Non-pigmented ciliary epithelial cell (primary cell): ENCODE measurements at places on chromosomes 3 and 15.

- no peak for DNase-seq
These were observed 26.2 kb upstream of the TOP2B start for GRCh38 chr3:25690768-25691533.

GRCh38 chr15:88179562-88179961, 77.0 kb downstream of the NTRK3 start:
- no peak for DNase-seq

DNA sequence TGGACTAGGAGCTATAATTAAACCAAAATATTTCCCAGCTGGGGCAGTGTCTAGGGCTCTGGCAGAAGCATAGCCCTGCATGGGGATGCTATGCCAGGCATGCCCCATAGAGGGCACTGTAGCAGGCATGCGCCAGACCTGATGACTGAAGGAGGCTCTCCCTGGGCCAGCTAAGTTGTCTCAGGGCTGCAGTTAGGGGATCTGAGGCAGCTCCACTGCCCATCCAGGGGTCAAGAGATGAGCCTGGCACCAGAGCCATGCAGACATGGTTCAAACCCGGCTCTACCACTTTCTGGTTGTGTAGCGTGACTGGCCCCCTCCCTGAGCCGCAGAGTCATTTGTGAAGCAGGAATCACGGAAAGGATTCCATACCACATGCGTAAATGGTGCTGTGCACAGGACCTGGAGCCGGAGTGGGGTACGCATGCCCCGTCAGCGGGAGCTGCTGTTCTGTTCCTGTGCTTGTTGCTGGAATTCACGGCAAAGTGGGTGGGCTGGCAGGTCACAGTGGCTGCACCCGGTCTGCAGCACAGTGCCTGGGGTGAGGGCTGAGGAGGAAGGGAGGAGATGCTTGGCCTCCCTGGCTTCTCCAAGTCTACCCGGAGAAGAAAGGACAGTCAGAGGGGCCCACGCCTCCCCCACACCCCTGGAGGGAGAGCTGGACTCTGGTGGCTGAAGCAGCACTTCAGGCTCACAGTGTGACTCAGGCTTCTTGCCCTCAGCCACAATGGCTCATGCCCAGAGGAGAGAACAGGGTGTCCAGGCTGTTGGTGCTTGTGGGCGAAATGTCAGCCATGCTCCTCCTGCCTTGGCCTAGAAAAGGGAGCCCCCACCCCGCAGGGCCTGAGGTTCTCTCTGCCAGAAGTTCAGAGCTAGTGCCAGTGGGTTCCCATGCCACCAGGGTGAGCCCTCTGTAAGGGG, 43.1 kb downstream of the DNASE1L3 start:
- no peak for DNase-seq

DNA sequence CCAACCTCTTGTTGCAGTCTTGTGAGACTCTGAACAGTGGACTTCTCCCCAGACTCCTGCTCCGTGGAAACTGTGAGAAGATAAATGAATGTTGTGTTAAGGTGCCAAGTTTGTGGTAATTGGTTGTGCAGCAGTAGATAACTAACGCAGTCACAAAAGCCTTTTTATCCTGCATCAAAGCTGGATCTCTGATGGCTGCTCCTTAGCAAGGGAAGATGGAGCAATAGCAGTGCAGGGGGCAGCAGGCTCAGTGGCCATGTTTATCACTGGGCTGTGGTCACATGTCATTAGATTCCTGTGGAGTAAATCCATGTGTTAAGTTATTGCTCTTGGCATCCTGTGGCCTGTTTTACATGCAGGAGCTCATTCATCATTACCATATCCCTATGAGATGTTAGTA, 13.5 kb downstream of the CMTM7 start:
- no peak for DNase-seq

DNA sequence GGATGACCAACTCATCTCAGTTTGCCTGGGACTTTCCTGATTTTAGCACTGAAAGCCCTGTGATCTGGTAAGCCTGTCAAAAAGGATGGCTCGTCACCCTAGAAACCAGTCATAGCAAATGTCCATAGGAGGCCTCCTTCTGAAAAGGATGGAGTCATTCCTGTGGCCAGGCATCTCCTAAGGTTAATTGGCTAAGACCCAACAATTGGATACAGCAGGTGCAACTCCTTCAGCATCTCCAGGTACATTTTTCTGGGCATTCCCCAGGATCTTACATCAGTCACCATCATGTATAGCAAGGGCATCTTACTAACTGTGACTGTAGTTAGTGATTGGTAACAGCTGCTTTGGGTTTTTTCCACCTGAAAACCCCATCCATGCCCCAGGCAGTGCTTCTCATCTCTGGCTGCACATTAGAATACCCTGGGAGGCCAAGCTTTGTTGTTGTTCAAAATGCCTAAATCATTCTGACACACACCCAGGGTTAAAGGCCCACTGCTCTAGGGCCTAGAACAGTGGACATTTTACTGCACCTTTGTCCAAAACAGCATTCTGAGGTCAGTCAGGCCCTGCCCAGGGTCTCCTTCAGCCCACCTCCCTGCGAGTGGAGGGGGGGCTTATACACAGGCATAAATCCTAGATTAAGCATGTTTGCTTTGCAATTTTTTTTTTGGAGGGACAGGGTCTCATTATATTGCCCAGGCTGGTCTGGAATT, 28.3 kb upstream of the GALNT15 start:
- no peak for DNase-seq

GRCh38 chr15:74777769-74778598, 3.9 kb upstream of the CSK start:
- DNase-seq = no peak

DNA sequence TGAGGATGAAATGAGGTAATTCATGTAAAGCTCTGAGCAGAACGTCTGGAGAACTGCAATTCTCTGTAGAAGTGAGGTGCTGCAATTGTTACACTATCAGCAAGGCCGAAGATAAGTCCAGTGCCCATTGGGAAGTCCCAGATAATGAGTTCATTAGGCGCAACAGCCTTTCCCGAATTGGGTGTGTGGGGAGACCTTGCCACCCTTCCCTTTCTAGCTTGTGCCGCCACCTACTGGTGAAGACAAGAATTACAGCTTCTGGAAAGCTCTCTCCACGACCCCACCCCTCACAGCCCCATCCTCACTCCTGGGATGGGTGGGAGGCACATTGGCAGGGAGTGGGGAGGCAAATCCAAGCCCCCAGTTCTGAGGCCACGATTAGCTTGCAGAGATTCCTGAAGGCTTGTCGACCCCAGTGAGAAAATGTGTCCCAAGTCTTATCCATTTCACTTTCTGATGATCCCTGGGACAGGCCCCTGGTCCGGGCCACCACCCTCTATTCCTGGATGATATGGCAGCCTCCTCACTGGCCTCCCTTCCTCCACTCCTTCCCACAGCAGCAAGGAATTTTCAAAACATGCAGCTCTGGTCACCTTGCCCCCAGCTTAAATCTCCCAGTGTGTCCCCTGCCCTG, 36.4 kb downstream of the FAM3D start:
- no peak for DNase-seq
